ENCODE measurements at places on chromosomes 7 and 10.

GRCh38 chr7:105355701-105356100, 33.0 kb downstream of the SRPK2 start:
- DNase-seq, result no peak

- no peak for DNase-seq
These were observed 131.0 kb upstream of the PALS2 start for GRCh38 chr7:24442170-24442777.

DNA sequence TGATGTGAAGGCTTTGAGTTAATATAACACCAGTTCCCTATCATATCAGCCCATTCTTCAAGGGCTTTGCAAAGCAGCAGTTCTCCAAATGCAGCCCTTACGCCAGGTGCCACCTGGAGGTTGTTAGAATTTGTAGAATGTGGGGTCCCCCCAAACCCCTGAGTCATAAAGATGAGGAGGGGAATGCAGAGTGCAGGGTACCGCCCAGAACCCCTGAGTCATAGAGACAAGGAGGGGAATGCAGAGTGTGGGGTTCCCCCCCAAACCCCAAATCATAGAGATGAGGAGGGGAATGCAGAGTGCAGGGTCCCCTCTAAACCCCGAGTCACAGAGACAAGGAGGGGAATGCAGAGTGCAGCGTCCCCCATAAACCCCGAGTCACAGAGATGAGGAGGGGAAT, 605.8 kb downstream of the PTPRN2 start:
- DNase-seq, result no peak

GRCh38 chr7:84914598-84914997, 272.3 kb downstream of the SEMA3D start:
- no peak for DNase-seq

DNA sequence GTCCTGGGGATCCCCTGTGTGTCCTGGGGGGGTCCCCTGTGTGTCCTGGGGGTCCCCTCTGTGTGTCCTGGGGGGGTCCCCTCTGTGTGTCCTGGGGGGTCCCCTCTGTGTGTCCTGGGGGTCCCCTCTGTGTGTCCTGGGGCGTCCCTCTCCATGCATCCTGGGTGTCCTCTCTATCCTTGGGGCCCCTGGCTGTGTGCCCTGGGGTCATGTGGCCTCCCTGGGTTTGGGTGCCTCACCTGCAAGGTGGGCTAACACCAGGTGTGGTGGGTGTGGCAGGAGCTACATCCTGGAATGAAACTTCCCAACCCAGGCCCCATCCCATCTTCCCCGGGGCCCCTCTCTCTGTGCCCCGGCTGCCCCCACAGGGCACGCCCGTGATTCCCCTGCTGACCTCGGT, 4.9 kb downstream of the CYP2W1 start:
- DNase-seq, result no peak

GRCh38 chr10:43234471-43235041, 32.3 kb downstream of the RASGEF1A start:
- DNase-seq, result no peak

DNA sequence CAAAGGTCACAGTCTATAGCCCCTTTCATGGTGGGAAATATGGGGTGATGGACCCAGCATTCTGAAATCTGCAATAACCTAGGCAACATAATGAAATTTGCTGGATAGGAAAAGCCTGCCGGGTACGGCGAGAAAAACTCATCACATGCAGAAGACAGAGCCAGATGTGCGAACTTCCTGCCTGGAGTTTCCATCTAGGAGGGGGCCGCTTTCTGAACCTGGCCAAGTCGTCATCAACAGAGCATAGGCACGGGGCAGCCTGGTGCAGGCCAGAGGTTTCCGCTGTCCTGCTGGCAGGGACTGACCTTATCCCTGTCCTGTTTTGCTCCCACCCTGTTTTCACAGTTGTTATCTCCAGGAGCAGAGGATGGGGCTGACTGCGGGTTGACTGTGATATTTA, 27.4 kb downstream of the CCDC3 start:
- no peak for DNase-seq

GRCh38 chr10:132527339-132528063, 10.1 kb upstream of the INPP5A start:
- DNase-seq, result no peak

GRCh38 chr10:49744924-49745605, 17.1 kb downstream of the OGDHL start:
- no peak for DNase-seq

DNA sequence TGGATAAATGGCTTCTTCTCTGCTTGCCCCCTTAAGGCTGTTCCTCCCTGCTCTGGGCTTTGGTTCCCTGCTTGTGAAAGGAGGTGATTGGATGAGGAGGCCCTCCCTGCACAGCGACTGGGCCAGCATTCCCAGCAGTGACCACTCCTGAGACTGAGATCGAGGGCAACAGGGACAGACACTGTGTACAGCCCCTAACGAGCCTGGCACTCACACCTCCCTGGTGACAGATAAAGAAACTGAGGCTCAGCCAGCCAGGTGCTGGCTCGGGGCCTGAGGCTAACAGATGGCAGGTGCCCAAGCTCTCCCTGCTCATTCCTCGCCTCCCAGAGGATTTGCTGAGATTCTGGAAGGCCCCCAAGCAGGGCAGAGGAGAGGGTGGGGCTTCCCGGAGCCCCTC, 12.0 kb upstream of the AQP1 start:
- DNase-seq, result no peak

- no peak for DNase-seq
These were observed 2.2 kb downstream of the TBATA start for GRCh38 chr10:70782746-70783680.

DNA sequence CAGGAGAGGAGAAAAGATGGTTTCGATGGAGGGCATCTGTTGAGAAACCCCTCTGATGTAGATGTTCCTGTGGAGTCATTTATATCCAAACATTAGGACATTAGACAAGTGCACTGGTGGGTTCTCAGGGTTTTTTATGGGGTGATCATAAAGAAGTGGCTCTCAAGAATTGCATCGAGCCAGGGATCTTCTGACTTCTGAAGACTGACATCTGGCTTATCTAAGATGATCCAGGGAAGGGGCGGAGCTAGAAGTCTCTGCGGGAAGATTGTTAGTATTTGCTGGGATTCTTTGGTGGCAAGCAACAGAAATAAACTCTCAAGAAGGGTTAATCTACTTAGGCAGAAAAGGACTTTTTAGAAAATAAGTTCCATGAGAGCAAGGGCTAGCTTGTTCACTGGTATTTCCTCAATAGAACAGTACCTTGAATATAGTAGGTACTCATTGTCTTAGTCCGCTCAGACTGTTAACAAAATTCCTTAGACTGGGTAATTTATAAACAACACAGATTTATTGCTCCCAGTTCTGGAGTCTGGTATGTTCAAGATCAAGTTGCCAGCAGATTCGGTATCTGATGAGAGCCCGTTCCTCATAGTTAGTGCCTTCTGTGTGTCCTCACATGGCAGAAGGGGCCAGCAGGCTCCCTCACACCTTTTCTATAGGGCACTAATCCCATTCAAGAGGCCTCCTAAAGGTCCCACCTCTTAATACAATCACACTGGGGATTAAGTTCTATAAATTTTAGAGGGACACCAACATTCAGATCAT, 28.5 kb upstream of the SYPL1 start:
- DNase-seq, result no peak

- no peak for DNase-seq
These were observed 150.1 kb upstream of the C1GALT1 start for GRCh38 chr7:7032221-7032620.

DNA sequence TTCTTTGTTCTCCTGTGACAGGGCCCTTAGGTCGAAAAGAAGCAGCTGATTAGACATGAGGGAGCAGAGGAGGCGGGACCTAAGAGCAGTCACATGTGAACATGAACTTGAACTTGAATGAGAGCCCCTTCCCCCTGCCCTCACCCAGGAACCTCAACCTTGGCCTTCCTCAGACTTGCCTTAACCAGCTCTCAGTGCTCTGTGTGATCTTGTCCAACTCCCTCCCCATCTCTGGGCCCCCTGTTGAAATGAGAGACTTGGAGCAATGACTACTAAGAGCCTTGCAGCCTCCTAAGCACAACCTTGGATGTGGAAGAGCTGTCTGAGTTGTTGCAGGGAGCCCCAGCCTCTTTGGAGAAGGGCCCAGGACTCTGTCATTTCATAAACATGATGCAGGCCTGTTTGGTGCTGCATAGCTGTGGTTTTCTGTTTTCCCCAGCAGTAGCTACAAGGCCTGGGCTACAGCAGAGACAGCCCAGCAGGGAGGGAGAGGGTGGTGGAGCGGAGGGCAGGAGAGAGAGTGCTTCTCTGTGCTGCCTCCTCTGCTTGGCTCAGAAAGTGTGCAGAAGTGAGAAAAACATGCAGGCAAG, 123.9 kb upstream of the ZMIZ1 start:
- DNase-seq, result peak; percentile 90

DNA sequence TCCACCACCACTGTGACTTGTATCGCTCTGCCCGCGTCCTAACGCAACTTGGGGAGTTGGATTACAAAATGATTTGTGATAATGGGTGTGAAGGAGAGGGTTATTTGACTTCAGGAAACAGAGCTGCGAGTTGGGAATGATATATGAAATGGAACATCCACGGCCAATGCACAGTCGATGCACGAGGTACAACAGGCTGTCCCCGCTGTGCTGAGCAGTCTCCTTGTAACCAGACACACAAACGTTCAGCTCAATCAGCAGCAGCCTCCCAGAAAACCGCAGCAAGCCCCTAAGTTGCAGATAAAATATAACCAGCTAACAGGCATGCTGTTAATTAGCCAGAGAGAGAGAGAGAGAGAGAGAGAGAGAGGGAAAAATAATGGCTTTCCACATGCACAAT, 332.7 kb upstream of the MGMT start:
- DNase-seq, result no peak

DNA sequence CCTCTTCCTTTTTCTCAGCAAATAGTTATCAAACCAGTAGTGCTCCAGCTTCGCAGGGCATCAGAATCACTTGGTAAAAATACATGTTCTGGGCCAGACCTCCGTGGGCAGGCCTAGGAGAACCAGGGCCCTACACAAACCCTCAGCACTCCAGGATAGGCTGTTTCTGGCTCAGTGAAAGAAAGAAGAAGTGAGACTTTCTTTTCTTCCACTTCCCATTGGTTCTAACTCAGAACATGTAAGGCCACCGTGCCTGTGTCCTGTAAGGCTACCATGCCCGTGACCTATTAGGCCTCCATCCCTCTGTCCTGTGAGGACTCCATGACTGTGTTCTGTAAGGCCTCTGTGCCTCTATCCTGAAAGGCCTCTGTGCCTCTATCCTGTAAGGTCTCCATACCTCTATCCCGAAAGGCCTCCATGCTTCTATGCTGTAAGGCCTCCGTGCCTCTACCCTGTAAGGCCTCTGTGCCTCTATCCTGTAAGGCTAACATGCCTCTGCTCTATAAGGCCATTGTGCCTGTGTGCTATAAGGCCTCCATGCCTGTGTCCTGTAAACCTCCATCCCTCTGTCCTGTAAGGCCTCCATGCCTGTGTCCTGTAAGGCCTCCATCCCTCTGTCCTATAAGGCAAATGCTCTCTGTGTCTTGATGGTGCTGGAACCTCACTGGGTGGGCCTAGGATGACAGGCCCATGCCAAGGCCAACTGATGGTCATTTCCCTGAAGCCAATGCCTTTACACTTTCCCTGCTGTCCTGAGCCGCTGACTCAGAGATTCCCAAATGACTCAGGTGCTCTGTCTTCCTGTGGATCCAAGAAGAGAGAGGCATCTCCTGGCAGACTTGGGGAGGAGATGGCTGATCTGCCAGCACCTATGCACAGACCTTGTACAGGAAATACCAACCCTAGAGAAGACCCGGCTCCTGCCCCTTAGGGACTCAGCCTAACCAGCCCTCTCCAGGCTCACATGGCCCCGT, 96.6 kb upstream of the CACUL1 start:
- no peak for DNase-seq

- DNase-seq, result peak; percentile 71
These were observed 21.0 kb upstream of the RALA start for GRCh38 chr7:39602351-39602750.

GRCh38 chr7:115678086-115678982, 352.2 kb downstream of the TFEC start:
- DNase-seq, result peak; percentile 35

Data from HCEC 1CT (cell line).